ENCODE measurements at places on chromosomes 6 and 20.

GRCh38 chr6:95830859-95831557 is 184.8 kb upstream of the FUT9 start:
- DNase-seq = no peak

GRCh38 chr6:42059743-42060142 is 9.4 kb downstream of the TAF8 start:
- no peak for DNase-seq

- DNase-seq = no peak
Measured at GRCh38 chr20:12269579-12269978, 351.9 kb downstream of the BTBD3 start.

DNA sequence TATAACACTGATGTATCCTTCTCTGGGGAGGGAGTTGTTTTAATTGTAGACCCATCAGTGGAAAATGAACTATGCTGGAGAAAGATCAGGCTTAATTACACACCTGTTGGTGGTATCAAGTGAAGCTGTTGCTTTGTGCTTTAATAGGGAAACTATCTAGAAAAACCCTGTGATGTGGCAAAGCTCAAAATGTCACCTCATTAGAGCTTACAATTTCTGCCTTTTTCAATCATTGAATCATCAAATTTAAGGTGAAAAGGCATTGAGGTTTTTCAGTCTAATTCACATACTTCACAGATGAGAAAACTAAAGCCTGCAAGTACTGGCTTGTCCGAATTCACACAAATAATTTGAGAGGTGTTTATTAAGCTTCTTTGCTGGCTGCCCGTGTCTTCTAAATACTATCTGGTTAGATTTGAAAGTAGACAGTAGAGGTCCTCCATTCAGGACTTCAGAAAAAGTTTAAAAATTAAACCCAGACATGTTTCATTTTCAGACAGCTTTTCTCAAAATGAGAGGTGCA is 143.3 kb upstream of the MAP3K7 start:
- no peak for DNase-seq
